ENCODE measurements at places on chromosomes 6 and 20.

GRCh38 chr20:2599288-2600006 lies 53.0 kb upstream of the NOP56 start:
- DNase-seq: no peak

GRCh38 chr20:49695830-49696229 lies 17.8 kb downstream of the B4GALT5 start:
- DNase-seq: no peak

DNA sequence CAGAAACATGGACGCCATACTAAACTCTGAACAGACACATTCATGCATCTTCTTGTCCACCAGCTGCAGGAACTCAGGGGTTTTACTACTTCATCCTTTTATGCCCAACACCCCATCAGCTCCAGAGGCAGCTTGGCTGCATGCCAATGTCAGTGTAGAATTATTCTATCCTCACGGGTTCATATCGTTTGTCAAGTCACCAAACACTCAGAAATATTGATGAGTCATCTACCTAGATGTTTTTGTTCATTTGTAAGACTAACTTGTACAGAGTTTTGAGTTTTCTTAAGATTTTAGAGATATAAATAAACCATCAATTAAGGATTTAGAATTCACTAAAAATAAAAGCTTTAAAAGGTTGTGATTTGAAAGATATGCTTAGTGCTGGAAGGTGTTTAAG lies 590.7 kb upstream of the FLRT3 start:
- DNase-seq: no peak

DNA sequence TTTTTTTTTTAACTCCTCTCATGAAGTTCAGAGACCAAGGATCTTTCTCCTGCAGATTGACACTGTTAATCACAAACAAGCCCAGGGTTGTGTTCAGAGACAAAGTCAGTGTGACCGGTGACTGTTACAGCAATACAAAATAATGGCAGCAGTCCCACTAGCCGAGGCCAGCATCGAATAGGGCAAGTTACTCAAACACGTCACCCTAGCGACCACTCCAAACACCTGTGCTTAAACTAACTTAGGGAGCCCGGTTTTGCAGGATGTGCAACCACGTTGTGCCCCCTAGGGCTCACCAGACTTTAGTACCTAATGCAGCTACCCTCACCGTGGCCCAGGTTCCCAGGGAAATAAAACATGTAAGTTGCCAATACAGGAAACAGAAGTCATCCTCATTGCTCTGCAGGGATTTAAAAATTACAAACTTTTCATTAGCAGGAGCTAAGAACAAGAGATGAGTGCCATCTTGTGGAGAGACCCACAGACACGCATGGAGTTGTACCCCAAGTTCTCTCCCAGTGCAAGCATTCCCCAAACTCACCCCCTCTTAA lies 38.1 kb downstream of the FAM50B start:
- DNase-seq: peak; percentile 66

DNA sequence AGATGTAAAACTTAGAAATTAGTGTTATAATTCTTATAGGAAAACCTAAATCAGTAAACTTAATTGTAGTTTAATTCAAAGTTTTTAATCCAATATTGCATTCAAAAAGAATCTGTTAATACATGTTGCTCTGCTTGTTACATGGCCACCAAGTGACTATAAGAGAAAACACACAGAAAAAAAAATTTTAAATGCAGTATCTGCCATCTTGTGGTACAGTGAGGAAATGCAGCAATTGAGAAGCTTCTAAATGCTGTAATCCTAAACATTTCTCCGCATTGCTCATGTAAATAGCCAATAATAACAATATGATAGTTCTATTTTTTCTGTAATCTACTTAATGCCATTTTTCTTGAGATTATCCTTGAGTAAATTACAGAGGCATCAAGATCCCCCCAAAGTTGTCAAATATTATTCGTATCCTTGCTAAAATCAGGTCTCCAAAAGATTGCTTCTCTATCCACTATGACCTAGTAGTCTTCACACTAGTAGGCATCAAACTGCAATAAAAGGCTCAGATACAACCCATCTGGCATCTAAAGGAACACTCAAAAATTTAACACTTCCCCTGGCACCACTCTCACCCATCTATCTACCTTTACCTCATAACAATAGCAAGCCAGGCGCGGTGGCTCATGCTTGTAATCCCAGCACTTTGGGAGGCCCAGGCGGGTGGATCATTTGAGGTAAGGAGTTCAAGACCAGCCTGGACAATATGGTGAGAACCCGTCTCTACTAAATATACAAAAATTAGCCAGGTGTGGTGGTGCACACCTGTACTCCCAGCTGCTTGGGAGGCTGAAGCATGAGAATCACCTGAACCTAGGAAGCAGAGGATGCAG lies 34.6 kb downstream of the HDAC2 start:
- peak; percentile 80 for DNase-seq

GRCh38 chr20:23923311-23923710 lies 43.8 kb upstream of the CST5 start:
- DNase-seq: no peak

DNA sequence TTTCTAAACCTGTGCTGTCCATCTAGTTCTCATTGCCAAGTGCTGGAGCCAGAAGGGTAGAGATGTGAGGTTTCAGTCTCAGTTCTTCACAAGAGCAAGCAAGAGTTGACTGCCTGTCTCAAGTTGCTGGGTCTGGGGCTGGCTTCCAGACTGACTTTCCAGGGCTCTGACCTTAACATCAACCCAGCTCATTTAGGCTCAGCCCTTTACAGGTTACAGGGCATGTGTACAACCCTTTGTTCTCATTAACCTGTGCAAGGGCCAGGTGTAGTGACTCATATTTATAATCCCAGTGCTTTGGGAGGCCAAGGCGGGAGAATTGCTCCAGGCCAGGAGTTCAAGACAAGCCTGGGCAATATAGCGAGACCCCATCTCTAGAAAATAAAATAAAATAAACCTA lies 30.6 kb downstream of the FITM2 start:
- no peak for DNase-seq
